Activated CD4-positive, alpha-beta T cell treated with anti-CD3 and anti-CD28 coated beads for 4 hours (primary cell): ENCODE measurements at places on chromosomes 4 and X.

- no peak for DNase-seq
These were observed 74.5 kb downstream of the ABLIM2 start for GRCh38 chr4:8084031-8084660.

- DNase-seq, result no peak
These were observed 26.8 kb upstream of the CLDN24 start for GRCh38 chr4:183348706-183349659.

DNA sequence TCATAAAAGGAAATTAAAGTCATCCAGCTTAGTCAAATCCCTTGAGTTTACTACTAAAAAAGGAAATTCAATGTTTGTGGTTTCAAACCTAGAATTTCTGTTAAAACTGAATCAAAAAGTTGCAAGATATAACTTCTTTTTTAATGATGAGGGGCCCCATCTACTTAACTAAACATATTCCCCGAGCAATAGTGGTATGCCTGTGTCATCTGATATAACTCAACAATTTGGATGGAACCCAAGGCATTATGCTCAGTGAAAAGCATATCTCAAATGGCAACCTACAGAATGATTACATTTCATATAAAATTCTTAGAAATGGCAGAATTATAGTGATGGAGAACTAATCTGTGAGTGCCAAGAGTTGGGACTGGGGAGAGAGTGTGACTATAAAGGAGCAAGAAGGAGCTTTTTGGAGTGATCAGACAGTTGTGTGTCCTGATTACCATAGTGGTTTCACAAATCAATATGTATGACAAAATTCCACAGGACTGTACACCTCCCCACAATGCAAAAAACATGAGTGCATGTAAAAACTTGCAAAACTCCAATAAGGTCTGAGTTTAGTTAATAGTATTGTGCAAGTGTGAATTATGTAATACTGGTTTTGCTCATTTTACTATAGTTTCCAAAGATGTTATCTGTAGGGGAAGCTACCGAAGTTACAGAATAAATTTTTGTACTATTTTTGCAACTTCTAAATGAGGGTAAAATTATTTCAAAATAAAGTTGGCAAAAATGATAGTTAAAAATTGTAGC lies 323.2 kb downstream of the ARHGAP24 start:
- DNase-seq, result no peak

DNA sequence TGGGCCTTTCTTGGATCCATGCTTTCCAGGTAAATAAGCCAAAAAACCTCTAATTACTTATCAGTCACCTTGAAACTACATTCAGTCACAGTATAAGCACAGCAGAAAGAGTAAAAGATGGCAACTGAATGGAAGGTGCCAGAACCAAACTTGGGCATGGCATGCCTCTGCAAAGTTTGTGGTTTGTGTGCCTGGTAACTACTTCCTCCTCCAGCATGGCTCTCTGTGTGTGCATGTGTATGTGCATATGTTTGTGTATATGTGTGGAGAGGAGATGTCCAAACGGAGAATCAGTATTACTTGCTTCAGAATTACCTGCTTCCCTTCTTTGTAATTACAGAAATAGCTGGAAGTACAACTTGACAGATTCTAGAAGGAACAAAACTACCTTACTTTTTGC lies 67.5 kb downstream of the AGTR2 start:
- no peak for DNase-seq

DNA sequence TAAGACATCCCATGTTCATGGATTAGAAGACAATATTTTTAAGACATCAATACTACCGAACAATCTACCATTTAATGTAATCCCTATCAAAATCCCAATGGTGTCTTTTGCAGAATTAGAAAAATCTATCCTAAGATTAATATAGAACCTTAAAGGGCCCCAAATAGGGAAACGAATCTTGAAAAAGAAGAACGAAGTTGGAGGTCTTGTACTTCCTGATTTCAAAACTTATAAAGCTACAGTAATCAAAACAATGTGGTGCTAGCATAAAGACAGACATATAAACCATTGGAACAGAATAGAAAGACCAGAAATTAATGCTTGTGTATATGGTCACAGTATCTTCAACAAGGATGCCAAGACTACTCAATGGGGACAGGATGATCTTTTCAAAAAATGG lies 42.0 kb downstream of the CENPE start:
- no peak for DNase-seq

- DNase-seq, result no peak
These were observed 56.9 kb upstream of the TADA2B start for GRCh38 chr4:6986072-6986780.

GRCh38 chr4:107458194-107458593 lies 261.8 kb downstream of the PAPSS1 start:
- no peak for DNase-seq

- DNase-seq, result no peak
These were observed 5.4 kb downstream of the RNF150 start for GRCh38 chr4:141127884-141128283.

- DNase-seq, result no peak
These were observed 146.5 kb downstream of the SH3BGRL start for GRCh38 chrX:81348388-81348787.

DNA sequence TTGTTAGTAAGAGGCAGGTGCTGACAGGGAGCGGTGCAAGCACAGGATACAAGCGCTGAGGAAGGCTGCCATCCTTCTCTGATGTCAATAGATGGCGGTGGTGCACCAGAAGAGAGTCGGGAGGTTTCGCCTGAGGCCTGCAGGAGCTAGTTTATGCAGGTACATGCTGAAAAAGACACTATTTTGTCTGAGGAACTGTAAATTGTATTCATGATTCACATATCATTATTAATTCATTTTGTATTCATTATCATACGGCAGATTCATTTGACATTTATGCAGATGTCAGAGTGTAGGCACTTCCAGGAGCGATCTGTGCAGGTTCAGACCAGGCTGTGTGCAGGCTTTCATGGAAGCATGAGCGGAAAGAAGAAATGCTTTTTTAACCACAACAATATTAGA lies 824.0 kb downstream of the STIM2 start:
- no peak for DNase-seq

GRCh38 chr4:147862043-147862692 lies 130.3 kb downstream of the ARHGAP10 start:
- no peak for DNase-seq

GRCh38 chr4:122583906-122584305 lies 37.0 kb downstream of the IL21 start:
- DNase-seq, result no peak

DNA sequence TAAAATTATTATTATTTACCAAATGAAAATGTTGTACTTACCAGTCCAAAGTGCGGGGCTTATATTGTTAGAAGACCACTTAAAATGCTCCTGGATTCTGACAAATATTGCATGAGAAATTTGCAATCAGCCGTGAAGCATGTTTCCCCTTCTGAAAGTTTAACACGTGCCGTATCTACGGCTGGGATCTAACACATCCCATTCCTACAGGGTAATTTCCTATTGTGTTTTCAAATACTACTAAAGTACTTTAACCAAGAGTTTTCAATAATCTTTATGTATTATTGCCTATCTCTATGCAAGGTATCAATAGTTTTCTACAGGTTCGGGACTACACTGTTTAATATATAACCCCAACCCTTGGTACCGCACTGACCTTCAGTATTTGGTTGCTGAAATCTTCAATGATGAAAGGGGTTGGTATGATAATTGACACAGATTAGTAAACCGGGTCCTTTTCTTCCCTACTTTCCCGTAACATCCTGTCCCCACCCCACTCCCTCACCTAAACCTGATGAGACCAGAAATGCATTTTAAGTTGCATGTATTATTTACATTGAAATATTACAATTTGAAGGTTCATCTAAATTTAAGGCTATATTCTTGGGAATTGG lies 795 bp upstream of the BRWD3 start:
- DNase-seq, result no peak

DNA sequence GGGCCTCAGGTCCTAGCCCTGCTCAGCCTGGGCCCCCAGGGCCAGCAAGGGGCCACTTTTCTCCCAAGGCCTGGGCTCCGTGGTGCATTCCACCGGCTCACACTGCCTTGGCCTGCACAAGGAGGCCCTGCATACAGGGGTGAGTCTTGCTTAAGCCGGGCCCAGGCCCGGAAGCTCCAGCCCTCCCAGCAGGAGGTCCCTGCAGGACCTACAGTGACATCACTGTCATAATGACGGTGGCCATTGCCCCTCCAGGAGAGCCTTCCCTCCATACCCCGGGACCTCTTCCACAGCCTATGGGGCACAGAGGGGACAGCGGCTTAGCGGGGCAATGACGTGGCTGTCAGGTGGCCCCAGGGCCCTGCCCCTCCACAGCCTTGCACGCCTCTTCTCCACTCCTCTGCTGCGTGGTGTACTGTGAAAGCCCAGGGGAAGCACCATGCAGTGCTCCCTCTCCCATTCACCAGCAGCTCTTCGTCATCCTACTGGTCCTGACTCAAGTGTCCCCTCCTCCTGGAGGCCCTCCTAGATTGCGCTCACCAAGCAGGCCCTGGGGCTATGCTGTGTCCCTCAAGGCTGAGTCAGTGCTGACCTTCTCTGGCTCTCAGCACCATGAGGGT lies 32.3 kb upstream of the AFAP1 start:
- no peak for DNase-seq

DNA sequence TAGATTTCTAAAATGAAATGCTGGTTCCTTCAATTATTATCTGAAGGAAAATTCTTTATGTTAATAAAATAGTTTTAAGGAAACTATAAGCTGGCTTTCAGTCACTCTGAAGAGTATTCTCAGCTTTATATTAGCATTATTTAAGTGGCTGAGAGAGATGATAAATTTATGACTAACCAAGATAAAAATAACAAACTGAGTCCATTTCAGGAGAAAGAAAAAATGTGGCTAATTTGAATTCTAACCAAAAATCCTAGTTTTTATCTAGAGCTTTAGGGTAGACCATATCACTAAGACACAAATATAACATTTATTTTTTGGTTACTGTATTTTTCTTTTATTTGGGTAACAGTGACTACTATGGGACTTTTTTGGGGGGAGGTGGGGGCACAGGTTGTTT lies 59.4 kb upstream of the NAP1L5 start:
- DNase-seq, result no peak

DNA sequence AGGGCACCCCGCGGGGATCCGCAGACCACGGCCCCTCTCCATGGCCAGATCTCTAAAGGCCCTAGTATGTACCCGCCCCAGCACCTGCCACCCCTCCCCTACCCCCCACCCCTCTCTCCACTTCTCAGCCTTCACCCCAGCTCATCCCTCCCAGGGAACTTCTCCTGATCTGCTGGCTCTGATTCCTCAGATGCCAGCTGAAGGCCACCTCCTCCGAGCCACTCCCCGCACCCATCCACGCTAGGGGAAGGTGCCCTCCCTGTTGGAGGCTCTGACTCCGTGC lies 11.9 kb downstream of the PSAPL1 start:
- no peak for DNase-seq

DNA sequence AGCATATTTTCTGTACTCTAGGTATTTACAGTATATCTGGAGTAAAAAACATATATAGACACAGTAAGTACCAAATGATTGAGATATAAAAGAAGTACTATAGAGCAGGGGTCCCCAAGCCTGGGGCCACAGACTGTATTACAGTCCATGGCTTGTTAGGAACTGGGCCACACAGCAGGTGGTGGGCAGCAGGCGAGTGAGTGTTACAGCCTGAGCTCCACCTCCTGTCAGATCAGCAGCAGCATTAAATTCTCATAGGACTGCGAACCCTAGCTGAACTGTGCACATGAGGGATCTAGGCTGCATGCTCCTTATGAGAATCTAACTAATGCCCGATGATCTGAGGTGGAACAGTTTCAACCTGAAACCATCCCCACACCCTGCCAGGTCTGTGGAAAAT lies 300.7 kb downstream of the NR3C2 start:
- DNase-seq, result no peak

DNA sequence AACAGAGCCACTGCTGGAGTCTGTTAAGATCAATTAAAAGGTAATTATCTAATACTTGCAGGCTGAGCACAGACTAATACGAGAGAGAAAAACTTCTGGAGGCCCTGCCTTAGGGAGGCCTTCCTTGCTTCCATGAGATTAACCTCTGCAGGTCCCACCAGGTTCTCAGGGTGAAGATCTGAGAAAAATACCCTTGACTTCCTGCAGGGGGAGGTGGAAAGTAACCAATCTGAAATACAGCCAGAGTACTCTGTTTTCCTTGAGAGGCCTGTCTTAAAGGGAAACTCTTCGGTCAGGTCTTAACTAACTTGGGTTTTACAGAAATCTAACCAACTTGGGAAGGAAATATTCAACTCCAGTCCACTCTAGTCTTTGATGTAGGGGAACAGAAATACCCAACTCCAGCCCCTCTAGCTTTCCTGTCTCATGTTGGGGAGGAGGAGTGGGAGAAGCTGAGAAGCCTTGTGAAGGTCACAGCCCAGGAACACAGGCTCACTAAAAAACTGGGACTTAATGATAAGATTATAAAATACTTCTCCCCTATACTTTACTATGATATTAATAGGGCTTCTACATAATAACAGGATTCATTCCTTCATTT lies 77.1 kb downstream of the TBCK start:
- no peak for DNase-seq

DNA sequence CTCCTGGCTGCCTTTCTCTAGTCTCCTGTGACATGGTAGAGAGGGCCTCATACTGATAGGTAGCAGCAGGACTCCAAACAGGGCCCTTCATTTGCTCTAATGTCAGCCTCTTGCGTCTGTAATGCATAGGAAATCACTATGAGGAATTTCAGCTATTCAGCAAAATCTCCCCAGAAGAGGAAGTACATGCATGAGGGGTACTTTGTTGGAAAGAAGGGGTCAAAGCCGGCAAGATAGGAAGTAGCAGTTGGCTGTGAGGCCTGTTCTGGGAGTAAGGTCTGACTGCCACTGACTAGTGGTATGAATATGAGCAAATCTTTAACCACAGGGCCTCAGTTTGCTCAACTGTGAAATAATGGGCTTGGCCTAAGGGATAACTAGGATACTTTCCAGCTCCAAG lies 283.2 kb downstream of the ARHGAP10 start:
- no peak for DNase-seq

GRCh38 chr4:5636766-5637670 lies 71.3 kb downstream of the EVC2 start:
- no peak for DNase-seq
